ENCODE measurements at places on chromosomes 3 and 15. TPM values are rescaled to one million over a fixed set of nuclear protein-coding genes. Genes with fewer than 3 reads are reported as not detected.

Gene MGLL
- 77.9 TPM for total RNA-seq

Gene NME9
- total RNA-seq = not detected

Gene CD96
- total RNA-seq = not detected

Gene TM4SF18
- total RNA-seq = 31.8 TPM

Gene PRICKLE2
- total RNA-seq = 2.4 TPM

Gene ZNF80
- not detected for total RNA-seq

Gene XCR1
- not detected for total RNA-seq

Gene HACD2
- 34.4 TPM for total RNA-seq

Gene EPHA3
- total RNA-seq = not detected

Gene PDZRN3
- not detected for total RNA-seq

Gene SAMMSON
- not detected for total RNA-seq

Gene POPDC2
- 0.50 TPM for total RNA-seq

Gene RETNLB
- not detected for total RNA-seq

Gene SHQ1
- 17.6 TPM for total RNA-seq

Gene CSTA
- total RNA-seq = 0.43 TPM

Gene GOLGA6L4
- total RNA-seq = 1.7 TPM

Gene JAGN1
- total RNA-seq = 80.7 TPM
